ENCODE measurements at places on chromosomes 12 and 14.

DNA sequence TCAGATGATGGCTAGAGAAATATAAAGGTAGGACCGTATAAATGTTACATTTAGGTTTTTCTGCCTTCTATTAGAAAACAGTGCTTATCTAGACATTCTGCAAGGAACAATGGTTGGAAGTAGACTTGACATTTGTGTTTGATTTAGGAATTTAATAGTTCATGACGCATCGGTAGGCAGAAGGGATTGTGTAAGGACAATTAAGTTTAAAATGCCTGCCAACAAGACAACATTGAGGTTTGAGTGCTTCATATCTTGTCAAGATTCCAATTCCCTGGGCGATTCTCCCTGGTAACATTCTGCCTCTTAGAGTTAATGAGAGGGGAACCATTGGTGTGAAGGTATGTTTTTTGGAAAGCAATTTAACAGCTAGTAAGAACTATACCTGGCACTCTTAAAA lies 186.8 kb upstream of the RBM19 start:
- no peak for DNase-seq

GRCh38 chr12:52539083-52539820 lies 13.7 kb downstream of the KRT71 start:
- DNase-seq: no peak

DNA sequence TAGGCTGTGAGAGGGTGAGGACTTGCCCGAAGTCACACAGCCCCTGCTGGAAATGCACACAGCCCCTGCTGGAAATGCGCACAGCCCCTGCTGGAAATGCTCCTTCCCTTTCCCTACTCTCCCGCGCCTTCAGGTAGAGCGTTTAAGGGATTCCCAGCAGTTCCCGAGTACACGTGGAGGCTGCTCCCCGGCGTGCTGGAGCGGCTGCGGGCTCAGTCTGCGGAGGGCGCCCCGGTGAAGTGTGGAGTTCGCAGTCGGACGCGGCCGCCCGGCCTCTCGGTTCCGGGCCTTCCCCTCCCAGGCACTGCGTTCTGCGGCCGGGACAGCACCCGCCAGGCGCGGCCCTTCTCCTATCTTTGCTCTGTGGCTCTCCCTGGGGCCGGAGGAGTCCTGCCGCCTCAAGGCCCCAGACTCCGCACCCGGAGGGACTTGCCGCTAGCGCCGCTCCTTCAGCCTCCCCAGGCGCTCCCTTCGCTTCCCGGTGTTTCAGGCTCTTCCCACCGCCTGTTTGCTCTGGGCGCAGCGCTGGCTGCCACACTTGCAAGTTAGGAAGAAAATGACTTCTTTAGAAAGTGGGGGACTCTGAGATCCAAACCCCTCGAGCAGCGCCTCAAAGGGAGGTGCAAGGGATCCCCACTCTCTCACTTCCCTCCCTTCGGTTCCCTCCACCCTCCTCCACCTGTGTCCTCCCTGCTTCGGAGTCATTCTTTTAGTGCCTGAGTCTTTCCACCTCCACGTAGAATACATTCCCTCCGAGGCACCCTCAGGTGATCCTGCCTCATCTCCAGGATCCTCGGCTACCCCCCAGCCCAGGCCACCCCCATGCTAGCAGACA lies 8.3 kb upstream of the TBX5 start:
- no peak for DNase-seq

DNA sequence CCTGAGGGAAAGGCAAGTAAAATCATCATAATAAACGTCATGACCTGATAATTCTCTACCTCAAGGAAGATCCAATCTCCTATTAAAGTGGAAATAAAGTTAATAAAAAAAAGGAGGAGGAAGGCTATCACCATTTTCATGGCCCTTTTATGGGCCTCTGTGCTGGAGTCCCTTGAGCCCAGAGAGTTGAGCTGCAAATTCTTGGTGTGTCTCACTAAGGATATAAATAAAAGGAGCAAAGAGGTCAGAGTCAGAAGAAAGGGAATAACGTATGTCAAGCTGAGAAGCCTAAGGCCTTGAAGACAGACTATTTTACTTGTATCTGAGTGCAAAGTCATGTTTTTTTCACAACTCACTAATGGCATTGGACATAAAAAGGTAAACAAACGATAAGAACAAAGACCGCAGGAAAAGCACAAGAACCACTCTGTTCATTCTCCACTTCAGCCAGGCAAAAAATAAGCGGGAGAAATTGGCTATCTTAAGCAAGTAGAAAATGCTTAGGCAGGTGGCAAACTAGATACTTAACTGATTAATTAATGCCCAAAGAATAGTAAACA lies 12.0 kb upstream of the SMIM10L1 start:
- DNase-seq: no peak

DNA sequence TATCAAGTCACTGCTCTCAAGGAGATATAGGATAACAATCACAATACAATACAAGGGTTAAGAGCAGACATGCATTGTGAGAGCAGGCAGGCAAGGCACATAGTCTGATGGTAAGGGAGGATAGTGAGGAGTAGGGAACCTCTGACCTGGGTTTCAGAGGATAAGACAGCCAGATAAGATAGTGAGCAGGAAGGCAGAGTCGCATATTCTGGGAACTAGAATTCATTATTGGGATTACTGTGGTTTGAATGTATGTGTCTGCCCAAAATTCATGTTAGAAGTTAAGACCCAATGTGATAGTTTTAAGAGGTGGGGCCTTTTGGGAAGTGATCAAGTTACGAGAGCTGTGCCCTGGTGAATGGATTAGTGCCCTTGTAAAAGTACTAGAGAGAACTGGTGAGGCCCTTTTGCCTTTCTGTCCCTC lies 14.4 kb upstream of the ATF1 start:
- no peak for DNase-seq

DNA sequence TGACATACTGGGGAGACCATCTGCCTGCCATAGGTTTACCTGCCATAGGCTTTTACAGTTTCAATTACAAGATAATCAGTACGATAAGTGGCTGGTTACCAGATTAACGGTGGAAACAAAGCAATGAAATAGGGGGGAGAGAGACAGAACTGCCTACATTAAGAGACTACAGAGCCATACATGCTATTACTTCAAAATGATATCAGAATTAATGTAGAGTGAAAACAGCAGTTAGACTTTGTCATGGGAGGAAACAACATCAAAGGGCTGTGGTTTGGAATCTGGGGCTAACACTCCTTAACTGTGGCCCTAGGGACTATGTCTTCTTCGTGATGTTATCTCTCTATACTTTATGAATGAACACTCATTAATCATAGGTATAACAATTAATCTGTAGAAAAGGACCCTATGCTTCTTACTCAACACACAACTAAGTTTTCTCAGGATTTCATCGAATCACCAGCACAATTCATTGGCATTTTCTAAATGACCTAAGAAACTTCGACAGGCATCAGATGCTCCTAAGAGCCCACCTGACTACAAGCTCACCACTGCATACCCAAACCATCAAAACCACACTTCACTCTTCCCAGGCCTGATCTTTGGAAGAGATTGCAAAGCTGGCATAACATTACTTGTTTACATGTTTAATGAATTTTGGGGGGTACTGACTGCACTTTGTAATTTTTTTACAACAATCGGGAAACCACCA lies 475.6 kb upstream of the SOX5 start:
- no peak for DNase-seq

DNA sequence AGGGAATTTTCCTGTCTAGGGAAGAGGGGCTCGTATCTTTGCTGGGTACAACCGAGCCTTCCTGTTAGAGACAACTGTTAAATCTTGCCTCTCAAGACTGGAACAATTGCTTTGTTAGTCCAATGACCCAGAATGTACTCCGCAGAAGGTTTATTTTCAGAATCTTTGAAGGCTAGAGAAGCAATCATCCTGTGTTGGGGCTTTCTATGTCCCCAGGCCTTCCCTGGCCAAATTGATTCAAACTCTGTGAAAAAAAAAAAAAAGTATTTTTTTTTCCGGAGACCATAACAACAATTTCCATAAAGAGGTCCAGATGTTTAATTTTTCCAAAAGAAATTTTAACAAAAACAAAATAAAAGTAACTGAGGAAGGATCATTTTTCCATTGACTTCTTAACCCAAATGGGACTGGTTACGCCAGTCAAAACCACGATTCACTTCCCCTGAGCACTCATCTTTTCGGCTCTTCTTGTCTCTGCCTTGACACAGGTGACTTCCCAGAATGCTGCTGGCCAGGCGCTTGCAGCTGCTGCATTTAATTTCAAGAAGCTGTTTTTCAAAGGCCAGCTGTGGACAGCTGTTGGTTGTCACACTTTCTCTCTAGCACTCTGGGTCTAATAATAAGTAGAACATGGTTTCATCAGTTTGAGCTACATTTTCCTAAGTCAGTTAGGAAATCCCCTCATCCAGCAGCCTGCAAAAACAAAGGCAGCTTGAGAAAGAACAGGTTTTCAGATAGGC lies 81.6 kb upstream of the MANSC4 start:
- DNase-seq: no peak

DNA sequence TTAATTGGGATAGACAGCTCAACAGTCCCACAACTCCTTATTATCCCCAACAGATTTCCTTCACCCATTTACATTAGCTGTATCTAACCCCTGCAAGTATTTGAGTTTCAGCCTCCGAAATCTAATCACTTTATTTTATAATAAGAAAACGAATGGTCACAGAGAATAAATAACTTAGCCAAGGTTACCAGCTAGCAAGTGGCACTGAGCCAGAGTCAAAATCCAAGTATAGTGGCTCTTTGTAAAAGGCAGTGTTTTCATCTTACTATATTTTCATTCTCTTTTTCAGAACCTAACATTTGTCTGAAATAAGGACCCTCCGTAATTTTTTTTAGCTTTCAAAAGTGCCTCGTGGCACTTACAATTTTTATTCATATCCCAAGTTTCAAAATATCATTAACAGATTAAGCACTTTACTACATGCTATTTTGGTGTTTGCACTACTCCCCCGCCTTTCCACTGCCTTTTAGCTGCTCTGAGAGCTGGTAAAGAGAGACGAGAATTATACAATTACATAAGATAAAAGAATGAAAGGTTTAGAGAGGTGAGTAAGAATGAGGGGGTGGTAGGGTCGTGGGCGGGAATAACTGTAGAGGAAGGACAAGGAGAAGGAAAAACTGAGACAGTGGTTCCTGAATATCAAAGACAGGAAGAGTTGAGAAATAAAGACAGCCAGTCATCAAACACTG lies 3.7 kb upstream of the USP15 start:
- DNase-seq: peak; percentile 49

GRCh38 chr14:81219759-81220579 lies 790 bp downstream of the GTF2A1 start:
- DNase-seq: peak; percentile 16

DNA sequence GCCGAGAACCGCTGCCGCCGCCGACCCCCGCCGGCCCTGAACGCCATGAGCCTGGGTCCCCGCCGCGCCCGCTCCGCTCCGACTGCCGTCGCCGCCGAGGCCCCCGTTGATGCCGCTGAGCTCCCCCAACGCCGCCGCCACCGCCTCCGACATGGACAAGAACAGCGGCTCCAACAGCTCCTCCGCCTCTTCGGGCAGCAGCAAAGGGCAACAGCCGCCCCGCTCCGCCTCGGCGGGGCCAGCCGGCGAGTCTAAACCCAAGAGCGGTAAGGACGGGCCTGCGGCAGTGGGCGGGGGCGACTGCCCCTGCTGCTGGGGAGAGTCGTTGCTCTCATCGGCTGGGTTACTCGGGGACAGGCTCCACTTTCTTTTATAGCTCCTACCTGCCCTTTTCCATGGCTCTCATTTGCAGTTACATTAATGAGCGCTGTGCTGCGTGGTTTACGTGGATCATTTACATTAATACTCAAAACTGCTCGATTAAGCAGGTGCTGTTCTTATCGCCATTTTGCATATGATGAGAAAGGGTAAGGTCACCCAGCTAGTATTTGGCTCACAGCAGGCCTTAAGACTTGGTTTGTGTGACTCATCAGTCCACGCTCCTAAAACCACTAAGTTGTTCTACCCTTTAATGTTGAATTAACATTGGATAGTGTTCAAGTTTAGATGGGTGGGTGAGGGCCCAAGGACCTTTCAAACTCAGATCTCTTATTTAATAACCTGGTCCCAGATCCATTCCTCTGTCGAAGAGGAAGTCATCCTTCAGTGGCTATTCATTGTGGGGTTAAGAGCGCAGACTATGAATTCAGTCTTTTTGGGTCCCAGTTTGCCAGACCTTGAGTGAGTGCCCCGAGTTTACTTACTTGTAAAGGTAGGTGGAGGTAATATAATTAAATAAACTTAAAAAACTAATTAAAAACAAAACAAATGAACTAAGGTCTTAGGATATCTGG lies 823 bp downstream of the RNF10 start:
- peak; percentile 41 for DNase-seq

DNA sequence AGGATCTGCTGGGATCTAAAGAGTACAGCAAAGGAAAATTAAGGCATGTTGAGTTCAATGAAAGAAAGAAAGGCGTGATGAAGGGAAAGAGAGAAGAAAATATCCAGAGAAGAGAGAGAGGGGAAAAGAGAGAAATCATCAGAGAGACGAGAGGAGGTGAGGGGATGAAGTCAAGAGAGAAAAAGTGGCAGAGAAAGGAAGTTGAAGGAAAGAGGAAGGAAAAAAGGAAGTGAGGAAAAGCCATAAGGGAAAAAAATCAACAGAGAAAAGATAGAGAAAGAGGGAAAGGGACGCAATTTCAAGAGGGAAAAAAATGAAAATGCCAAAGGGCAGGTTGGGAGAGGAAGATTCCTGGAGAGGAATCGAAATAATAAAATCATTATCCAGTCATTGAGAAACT lies 40.4 kb downstream of the LLPH start:
- no peak for DNase-seq

- no peak for DNase-seq
Measured at GRCh38 chr12:97005646-97006045, 98.6 kb downstream of the NEDD1 start.

GRCh38 chr14:81728447-81728846 lies 194.8 kb upstream of the SEL1L start:
- no peak for DNase-seq

DNA sequence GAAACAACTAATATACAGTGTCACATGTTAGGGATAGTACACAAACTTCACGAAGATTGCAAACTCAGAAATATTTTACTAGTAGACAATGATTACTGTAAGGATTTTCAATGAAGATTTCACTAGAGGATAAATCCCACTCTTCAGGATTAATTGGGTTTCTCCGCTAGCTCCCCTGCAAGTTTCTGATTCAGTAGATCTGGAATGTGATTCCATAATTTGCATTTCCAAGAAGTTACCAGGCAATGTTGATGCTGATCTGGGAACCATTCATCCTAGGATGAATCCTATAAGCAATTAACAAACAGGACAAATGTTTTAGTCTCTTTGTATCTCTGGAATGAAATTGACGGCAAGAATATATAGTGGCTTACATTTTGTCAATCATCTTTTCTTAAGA lies 272.4 kb downstream of the ALX1 start:
- DNase-seq: no peak

DNA sequence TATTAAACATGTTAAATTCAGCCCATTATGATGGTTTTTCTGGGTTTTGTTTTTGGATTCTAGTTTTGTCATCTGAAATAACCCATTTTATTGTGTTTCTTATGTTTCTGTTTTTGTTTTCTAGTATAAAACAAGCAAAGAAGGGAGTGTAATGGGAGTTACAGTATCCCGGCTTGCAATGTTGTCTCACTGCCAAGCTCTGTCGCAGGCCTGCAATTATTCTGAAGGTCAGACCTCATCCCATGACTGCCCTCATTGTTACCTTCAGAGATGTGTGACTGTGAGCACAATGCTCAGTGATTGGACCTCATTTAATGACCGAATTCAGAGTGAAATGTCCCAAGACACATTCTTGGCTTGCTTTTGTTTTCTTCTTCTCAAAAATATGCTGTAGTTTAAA lies 73.0 kb upstream of the ATF1 start:
- DNase-seq: no peak

- no peak for DNase-seq
Measured at GRCh38 chr14:57060276-57060955, 208.3 kb downstream of the EXOC5 start.

Data from stimulated activated CD4-positive, alpha-beta T cell treated with anti-CD3 and anti-CD28 coated beads, Interleukin-15, amount 100 ng/mL, for 1 hour (primary cell).